WTC11 (cell line): ENCODE measurements at places on chromosomes 3 and 15.

DNA sequence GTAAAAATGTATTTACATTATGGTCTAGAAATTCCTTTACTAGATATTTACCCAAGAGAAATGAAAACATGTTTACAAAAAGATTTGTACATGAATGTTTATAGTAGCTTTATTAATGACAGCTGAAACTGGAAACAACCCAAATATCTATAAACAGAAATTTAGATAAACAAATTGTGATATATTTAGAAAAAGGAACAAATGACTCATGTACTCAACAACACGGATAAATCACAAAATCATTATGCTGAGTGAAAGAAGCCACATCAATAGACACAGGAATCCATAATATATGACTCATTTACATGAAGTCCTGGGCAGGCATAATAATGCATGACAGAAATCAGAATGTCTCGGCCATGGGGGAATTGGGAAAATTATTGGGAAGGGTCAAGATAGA is 1020.2 kb downstream of the SQOR start:
- no peak for DNase-seq
- H3K4me1 ChIP-seq, result no peaks in the 10 kb centered on the region
- H3K4me3 ChIP-seq, result no peak overlapping the region
- no peaks in the 10 kb centered on the region for H3K27me3 ChIP-seq
- no peak overlapping the region for H3K27ac ChIP-seq

DNA sequence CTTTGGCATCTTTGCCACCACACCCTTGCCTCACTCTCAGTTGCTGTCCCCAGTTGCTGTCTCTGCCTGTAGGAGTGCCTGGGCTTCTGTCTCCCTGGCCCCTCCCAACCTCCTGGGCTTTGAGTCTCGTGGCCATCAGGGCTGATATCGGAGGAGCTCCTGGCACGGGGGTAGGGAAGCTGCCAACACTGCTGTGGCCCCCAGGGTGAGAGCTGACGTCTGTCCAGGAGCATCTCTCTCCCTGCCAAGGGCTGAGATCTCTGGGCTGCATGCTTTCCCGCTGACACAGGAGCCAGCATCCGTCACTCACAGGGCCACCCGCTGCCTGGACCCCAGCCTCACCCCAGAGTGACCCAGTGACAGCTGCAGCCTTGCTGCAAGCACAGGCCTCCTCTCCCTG is 47.4 kb downstream of the EXOG start:
- DNase-seq, result no peak
- no peaks in the 10 kb centered on the region for H3K27me3 ChIP-seq
- H3K4me1 ChIP-seq, result peaks cover 14% of the 10 kb centered on the region
- no peak overlapping the region for H3K4me3 ChIP-seq

DNA sequence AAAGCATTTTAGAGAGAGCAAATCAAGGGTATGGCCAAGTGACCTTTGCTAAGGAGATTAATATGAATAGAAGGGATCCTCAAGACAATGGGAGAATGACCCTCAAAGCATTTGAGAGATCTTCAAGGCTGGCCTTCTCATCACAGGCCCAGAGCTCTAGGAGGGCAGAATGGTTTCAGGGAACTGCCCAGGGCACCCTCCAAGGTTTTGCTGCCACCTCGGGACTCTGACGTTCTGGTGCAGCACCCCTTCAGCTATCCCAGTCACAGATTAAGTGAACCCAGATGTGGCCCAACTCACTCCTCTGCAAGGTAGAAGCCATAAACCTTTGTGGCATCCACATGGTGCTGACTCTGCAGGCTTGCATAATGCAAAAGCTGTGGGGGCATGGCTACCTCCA is 209.3 kb downstream of the TLE3 start:
- H3K4me1 ChIP-seq, result peaks cover 21% of the 10 kb centered on the region
- H3K27me3 ChIP-seq, result peaks cover 37% of the 10 kb centered on the region
- DNase-seq, result no peak
- H3K27ac ChIP-seq, result no peak overlapping the region

DNA sequence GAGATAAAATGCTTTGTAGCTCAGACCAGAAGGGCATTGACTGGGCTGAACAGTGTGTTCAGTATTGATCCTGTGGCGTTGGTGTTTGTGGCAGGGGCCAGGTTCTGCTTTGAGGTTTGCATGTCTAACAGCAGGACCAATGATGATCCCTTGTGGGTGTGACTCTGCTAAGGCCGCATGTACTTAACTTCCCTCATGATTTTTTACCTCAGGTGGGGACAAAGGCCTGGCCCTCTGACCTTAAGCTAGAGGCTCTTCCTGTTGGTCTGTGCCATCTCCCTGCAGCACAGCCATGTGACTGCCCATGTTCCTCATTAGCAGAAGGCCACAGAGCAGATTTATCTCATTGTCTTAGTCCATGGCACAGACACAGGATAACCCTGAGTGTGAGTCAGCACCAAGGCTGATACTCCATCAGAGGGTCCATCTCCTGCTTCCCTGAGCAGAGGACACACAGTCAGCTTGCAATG is 34.3 kb upstream of the BSN start:
- peak overlapping the region; percentile 84 for H3K27ac ChIP-seq
- H3K36me3 ChIP-seq, result peaks cover 39% of the 10 kb centered on the region
- H3K27me3 ChIP-seq, result no peaks in the 10 kb centered on the region
- H3K4me1 ChIP-seq, result 0 out of 2 replicates have a peak, but pooled peaks cover 6% of the 10 kb centered on the region

GRCh38 chr3:29475854-29476253 is 195.0 kb downstream of the RBMS3 start:
- H3K27ac ChIP-seq, result peak overlapping the region; percentile 97
- H3K4me1 ChIP-seq, result peaks cover 37% of the 10 kb centered on the region
- peak overlapping the region; percentile 28; the same call in 1 of the 2 replicates for H3K4me3 ChIP-seq
- peak; percentile 64 for DNase-seq
- H3K27me3 ChIP-seq, result no peaks in the 10 kb centered on the region
- peaks cover 8% of the 10 kb centered on the region for H3K36me3 ChIP-seq
